ENCODE measurements at places on chromosomes 6 and 20.

- DNase-seq = no peak
Observed at GRCh38 chr20:37020636-37021035, 69.1 kb upstream of the SAMHD1 start.

DNA sequence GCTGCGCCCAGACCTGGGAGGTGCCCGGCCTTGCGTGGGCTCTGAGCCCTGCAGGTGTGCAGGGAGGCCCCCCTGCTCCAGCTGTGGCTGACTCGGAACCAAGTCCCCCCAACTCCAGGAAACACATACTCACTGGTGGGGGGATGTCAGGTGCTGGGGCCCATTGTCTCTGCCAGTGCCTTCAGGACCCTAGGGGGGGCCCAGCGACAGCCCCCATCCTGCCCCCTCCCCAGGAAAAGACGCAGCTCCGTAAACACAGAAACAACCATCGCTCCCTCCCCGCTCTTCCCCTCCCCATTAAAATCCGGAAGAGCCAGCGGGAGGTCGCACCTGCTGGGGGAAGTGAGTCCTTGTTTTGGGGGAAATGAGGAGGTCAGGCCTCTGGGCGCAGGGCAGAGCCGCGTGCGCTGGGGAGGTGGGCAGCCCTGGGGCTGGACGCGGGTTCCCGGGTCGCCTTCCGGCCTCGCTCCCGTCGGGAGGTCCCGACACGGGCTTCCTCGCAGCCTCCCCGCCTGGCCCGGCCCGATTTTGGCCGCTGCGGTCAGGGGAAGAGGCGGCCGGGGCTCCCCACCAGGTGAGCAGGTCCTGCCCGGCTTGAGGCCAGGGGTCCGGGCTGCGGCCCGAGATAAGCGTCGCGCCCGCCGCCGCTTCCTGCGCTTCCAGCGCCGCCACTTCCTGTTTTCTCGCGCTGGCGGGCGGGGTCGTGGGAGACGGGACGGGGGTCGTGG, 6.2 kb downstream of the C20orf204 start:
- no peak for DNase-seq

DNA sequence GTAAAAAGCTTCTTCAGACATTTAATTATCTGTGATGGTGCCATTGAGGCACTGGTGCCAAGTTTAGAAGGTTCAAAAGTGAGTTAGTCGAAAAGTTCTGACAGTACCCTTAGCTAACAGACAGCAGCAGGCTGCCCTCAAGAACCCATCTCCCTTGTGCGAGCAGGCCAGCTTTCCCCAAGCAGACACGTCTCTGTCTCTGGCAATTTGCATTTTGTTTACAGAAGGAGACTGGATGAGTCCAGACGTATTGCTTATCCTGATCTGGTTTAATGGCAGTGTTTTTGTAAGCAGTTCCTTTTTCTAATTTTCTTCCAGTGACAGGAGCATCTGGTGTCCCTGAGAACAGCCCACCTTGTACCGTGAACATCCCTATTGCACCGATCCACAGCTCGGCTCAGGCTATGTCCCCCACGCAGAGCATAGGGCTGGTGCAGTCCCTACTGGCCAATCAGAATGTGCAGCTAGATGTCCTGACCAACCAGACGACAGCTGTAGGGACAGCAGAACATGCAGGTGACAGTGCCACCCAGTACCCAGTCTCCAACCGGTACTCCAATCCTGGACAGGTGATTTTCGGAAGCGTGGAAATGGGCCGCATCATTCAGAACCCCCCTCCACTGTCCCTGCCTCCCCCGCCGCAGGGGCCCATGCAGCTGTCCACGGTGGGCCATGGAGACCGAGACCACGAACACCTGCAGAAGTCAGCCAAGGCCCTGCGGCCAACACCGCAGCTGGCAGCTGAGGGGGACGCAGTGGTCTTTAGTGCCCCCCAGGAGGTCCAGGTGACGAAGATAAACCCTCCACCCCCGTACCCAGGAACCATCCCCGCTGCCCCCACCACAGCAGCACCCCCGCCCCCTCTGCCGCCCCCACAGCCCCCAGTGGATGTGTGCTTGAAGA, 58.3 kb upstream of the TMEM181 start:
- DNase-seq = no peak

GRCh38 chr20:47638851-47639250, 137.2 kb downstream of the NCOA3 start:
- DNase-seq = no peak

DNA sequence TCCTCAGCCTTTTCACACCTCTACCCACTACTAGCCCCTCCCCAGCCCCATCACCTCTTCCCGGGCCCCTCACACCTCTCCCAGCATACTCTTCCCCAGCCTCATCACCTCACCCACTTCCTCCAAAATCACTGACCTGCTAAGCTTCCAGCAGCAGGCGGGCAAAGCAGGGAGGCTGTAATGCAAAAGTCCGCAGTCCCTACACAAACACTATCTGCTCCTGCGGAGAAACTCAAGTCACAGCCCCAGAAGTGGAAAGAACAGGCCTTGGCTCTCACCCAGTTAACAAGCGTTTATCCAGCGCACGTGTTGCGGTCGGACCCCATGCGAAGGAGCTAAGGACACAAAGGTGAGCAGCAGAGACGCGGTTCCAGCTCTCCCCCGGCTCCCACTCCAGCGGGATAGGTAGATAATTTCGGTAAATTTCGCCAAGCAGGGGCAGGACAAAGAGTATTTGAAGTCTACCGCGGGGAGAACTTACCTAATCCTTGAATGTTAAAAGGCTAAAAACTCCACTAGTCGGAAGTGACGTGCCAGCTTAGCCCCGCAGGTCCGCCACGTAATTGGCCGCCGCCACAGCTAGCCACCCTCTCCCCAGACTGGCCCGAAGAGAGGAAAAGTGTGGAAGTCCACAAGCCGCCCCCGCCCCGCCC, 728 bp upstream of the TRIM39 start:
- peak; percentile 92 for DNase-seq

DNA sequence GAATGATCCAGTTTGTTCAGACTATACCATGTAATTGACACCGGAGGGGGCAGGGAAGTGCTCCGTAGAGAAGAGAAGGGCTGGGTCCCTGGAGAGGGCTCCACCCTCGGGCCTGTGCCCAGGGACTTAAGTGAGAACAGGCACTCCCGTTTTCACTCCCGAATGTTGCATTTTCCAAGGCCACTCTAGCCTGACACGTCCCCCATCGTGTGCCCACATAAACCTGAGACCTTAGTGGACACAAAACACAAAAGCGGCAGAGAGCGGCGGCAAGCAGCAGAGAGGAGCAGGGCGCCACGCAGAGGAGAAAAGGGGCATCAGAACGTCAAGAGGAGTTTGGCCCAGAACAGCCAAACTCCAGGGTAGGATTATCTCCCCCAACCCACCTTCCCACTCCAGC, 1405.1 kb downstream of the GRIK2 start:
- no peak for DNase-seq

DNA sequence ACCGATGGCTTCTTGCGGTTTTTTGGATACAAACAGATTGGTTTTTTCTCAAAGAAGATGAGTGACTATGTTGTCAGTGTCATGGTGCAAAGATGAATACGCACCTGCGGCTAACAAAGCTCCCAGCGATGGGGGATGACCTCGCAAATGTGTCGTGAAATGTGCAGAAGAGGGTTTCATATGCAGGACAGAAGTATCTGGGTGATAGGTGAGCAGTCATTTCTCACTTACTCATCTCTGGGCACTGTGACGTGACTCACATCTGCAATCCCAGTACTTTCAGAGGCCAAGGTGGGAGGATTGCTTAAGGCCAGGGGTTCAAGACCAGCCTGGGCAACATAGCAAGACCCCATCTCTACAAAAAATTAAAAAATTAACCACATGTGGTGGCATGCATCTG, 216.3 kb downstream of the ERMARD start:
- no peak for DNase-seq

DNA sequence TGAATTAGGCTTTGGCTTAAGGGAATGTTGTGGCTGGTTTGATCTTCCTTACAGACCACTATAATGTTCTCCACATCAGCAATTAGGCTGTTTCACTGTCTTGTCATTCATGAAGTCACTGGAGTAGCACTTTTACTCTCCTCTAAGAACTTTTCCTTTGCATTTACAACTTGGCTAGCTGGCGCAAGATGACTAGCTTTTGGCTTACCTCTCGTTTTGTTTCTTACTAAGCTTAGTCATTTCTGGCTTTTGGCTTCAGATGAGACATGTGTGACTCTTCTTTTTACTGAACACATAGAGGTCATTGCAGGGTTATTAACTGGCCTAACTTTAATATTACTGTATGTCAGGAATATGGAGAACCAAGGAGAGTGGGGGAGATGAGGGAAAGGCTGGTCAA, 143.2 kb downstream of the PTCHD4 start:
- DNase-seq = no peak

DNA sequence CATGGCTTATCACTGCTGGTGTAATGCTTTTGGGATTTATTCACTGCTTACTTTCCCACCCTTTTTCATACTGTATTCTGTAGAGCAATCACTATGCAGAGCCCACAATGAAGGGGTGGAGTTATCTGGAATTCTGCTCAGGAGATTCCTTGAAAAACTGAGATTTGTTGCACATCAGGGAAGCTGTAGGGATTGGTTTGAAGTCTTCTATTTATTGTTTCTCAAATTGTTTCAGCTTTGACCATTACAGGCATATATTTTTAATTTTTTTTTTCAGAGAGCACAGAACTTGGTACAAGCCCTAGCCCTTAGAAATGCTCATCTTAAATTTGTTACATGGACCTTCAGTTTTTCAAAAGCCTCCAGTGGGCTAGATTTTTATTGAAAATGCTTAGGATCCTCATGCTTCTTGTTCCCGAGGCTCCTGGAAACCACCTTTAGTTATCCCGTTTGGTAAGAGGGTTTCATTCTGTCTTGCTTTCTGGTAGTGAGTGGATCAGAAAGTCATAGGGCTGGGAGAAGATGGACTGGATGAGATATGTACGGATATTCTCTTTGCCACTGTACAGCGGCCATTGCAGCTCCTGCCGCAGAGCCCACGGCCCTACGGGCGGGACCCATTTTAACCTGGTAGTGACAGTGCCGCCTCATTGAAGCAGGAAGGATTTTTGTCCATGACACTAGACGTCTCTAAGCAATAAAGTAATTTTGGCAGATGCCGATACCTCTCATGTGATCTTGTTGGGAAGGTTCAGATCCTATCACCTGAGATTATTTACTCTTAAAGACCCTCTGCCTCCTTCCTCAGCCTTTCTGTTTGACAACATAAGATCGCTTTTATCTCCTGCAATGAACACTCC, 45.3 kb upstream of the ZNF184 start:
- DNase-seq = peak; percentile 45

- no peak for DNase-seq
Observed at GRCh38 chr6:73418081-73418741, 23.6 kb downstream of the DDX43 start.

GRCh38 chr20:42589976-42590639, 599.6 kb downstream of the PTPRT start:
- peak; percentile 15 for DNase-seq

GRCh38 chr6:122068291-122068769, 331.1 kb upstream of the HSF2 start:
- DNase-seq = peak; percentile 31

DNA sequence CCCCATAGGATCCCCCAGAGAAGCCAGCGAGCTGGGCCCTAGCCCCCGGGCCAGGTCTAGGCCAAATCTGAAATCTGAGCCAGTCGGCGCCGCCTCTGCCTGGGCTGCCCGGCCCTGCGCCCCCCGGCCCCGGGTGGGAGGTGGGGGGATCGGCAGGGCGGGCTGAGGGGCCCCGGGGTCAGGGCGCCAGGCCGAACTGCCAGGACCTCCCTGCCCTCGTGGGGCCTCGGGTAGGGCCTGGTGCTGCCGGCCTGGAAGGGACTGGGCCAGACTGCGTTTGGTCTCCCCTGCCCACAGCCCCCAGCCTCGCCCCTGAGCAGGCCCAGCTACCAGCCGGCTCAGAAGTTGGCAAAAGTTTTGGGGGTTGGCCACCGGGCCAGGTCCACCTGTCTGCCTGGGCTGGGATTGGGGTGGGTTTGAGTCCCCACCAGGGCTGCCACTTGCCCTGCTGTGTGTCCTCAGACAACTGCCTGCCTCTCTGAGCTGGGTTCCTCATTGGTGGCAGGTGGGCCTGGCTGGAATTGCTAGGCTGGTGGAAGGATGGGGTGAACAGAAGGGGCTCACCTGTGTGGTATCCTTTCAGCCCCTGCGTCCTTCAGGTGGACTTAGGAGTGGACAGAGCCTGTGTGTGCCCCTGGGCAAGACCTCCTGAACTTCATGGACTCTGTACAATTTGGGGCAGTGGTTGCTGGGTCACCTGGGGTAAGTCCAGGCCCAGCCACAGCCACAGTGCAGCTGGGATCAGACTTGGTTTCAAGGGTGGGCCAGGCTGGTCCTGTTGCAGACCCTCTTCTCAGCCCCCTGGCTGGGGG, 801 bp downstream of the SRC start:
- DNase-seq = no peak

- no peak for DNase-seq
Observed at GRCh38 chr6:12442455-12442854, 152.3 kb downstream of the EDN1 start.

DNA sequence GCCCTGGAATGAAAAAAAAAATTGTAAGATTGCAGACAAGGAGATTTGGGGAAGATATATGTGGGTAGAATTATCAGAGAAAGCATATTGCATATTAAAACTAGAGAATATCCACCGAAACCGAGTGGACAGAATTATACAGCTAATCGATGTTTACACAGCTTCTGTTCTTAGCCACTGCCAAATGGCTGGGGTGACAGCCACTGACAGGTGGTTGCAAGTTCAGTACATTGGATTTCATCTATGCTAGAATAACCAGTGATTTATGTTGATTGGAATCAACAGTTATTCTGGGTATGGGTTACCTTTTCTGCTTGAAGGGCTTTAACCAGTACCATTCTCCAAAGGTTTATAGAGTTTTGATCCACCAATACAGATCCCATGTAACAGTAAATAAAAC, 48.4 kb upstream of the THEMIS start:
- DNase-seq = no peak

DNA sequence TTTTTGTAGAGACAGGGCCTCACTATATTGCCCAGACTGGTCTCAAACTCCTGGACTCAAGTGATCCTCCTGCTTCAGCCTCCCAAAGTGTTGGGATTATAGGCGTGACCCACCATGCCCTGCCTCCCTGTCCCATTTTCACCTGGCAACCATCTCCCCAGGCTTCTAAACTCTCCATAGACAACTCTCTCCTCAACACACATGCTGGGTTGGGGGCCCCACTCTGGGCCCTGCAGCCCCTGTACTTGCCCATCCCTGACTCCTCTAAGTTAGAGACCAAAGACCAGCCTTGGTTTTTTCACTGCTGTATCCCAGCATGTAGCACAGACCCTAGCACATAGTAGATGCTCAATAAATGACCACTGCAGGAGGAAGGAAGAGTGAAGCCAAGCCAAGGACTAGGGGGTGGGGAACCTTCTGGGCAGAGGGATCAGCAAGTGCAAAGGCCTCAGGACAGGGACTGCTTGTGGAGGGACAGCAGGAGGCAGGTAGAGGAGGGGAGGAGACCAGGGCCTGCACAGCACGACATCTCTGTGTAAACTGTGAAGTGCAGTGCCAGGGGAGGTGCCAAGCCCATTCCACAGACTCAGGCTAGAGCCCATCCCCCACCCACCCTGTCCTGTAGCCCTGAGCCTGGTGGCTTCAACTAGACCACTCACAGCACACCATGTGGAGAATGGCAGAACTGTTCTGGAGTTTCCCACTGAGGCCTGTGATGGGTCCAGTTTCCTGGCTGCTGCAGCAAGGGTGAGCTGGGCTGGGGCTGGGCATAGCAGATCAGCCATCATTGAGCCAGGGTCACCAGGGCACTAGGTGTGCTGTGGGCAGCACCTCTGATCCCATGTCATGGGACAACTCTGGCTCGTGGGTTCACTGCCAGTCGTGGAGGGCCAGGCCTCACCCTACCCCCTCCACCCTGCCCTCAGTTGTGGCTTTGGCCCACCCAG, 3.4 kb upstream of the SRC start:
- peak; percentile 41 for DNase-seq

Data from NCI-H82 (cell line).